ENCODE measurements at places on chromosomes 5 and 9.

- DNase-seq: no peak
Measured at GRCh38 chr5:127684726-127685467, 18.3 kb upstream of the CCDC192 start.

- DNase-seq: no peak
Measured at GRCh38 chr5:67921004-67921601, 294.5 kb upstream of the PIK3R1 start.

DNA sequence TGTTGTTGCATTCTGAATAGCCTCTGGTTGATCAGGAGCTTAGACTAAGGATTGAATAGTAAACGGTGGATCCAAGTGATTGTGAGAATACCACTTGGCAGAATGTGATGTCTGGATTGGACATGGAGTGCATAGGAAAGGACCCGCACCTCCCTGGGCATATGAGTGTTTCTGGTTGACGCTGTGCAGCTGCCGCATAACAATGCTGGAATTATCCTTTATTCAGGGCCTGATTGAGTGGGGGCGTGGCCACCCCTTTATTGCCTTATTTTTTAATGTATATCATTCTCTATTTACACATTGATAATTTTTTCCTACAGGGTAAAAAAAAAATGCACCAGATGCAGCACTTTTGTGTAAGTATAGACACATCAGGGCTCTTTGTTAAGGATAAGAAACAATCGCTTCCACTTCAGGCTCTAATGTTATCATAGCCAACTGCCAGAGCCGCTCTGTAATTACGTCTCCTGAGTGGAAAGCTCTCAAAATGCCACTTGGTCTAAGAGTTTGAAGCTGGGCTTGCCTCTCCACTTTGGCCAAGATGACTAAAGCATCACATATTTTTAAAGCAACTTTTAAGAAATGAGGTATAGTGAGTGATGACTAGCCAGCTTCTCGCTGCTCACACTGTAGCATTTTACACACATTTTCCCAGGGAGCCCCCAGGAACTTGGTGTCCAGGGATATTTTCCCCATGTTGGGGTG, 5.7 kb downstream of the FGD3 start:
- no peak for DNase-seq

DNA sequence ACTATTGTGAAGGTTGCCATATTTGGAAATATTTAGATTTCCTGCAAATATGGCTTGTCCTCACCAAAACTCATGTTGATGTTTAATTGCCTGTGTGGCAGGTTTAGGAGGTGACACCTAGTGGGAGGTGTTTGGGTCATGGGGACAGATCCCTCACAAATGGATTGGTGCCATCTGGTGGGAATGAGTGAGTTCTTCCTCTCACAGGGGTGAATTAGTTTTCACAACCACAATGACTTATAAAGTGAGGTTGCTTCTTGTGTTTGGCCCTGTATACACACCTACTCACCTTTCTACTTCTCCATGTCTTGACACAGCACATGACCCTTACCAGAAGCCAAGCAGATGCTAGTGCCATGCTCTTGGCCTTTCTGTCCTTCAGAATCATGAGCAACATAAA, 41.1 kb downstream of the ISOC1 start:
- DNase-seq: no peak
